ENCODE measurements at places on chromosomes 6 and 20. TPM values are rescaled to one million over a fixed set of nuclear protein-coding genes. Genes with fewer than 3 reads are reported as not detected.

GRCh38 chr6:87909849-87910248 lies 137.8 kb upstream of the SPACA1 start:
- DNase-seq, result no peak

- no peak for DNase-seq
Observed at GRCh38 chr20:31962761-31963160, 5.2 kb upstream of the XKR7 start.

DNA sequence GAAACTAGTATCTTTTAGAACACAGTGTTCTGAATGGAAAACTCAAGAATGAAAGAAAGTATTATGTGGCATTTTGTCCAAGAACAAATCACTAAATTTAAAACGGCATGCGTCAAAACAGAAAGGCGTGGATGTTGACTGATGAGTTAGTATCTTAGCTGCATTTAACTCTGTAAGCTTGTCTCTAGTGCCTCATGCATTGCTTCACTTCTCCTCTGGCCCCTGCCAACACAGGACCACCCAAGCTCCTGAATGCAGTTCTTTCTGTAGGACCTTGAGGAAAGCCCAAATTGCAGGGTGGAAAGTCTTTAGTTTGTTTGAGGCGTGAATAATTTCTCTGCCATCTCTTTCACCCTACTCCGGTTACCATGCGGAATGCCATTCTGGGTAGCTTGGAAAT lies 632.2 kb downstream of the COL12A1 start:
- DNase-seq, result no peak

- no peak for DNase-seq
Observed at GRCh38 chr20:19428324-19428723, 215.9 kb downstream of the SLC24A3 start.

DNA sequence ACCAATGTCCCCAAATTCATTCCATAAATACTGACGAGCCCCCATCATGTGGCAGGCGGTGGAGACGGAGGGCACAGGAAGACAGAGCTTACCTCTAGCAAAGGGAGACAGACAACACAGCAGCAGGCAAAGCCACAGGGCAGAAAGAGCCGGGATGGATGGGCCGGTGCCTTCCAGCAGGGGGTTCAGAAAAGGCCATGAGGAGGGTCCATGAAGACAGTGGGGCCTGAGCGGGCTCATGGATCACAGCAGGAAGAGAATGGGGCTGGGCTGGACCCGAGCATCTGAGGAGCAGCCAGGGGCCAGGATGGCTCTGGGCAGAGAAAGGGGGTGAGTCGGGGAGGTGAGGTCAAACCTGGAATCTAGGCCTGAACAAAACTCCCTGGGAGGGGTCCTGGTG lies 42.0 kb downstream of the PREX1 start:
- no peak for DNase-seq

GRCh38 chr20:61112515-61112914 lies 139.5 kb upstream of the CDH4 start:
- DNase-seq, result no peak

DNA sequence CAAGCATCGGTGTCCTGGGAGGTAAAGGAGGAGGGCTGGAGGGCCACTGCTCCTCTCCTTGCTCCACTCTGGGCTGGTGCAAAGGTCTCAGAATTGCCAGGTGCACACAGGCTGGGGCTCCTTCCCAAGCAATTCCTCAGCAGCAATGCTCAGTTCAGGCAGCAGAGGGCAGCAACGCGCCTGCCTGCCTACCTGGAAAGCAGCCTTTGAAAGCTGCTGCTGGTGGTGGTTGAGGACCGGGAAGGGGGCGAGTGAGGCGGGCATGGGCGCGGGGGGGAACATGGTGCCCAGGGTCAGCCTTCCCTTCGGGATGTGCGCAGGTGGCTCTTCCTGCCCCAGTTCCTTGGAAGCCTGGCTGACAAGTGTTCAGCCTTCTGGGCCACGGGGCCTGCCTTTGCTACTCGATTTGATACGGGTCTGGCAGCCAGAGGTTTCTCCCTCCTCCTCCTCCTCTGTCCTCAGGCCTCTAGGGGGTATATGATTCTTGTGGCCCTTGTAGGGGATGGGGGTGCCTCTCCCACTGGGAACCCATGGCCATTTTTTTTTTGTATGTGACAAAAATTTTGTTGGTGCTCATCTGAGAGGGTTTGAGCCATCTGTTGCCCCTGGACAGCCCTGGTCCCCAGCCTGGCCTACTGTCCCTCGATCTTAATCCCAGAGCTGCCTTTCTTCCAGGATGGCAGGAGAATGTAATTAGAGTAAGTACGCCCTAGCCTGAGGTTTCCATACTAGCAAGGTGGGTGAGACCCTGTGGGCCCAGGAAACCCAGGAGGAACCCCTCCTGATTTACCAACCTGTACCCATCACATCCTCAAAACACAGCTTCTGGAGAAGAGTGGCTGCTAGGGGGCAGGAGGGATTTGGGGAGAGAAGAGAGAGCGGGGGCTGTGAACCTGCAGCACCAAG lies 20.1 kb downstream of the MRPS18A start:
- peak; percentile 93 for DNase-seq

DNA sequence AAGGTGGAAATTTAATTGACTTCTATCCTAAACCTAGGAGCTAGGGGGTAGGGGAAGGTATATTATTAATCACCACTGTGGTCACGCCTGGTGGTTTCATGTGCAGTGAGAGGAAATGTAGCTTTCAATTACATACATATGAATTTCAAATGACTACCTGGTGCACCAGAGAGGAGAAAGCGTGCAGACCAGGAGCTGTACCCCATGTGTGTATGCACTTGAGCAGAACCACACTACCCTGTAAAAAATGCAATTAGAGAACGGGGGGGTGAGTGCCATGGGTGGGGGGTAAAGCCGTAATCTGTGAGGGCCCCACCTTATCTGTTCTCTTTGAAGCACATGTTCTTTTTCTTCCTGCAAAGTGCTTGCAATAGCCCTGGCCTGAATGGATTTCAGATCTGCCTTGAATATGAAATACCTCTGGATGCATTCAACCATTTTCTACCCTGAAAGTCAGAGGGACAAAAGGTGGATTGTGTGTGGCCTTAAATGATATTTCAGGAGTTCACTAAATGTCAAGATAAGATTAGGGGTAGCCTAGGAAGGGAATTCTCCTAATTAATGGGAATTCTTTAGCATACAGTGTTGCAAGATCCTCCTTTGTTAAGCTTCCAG lies 30.9 kb upstream of the EDN3 start:
- DNase-seq, result no peak

GRCh38 chr20:3696745-3697587 lies 15.2 kb upstream of the ADAM33 start:
- DNase-seq, result no peak

DNA sequence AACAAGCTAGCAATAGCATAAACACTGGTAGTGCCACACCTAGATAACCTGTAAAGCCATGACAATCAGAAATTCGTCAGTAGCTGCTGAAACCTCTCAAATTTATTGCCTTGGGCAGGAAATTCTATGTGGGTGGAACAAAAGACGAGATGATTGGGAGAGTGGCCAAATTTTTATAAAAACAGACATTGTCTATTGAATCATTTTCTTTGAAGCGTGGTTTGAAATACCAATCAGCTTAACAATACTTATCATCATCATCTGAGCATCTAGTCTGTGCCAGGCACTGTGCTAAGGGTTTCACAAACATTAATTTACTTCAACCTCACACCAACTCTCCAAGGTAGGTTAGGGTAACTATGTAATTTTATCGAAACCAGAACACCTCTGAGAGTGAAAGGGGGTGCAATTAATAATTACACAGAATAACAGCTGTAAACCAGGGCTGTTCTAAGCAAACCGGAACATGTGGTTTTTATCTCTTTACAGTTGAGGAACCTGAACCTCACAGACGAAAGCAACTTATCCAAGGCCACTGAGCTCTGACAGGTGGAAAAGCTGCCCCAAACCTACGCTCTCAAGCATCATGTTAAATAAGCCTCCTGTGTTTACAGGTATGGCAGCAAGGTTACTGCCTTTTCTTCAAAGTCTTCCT lies 43.4 kb downstream of the NHSL1 start:
- DNase-seq, result no peak

DNA sequence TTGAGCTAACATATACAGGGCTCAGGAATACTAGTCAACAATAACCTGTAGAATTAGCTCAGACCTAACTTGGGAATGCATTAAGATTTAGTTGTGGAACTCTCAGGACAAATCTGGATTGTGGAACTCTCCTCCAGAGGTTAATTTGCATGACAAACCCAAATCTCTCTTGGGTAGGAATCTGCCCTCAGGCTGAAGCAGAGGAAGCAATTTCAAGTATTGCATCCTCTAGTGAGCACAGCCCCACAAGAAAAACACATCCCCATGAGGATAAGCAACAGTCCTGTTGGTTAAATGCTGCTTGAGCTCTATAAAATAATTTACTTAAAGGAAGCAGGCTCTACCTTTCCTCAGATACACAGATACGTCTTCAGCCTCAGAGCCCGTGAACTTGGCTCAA lies 170.9 kb upstream of the STXBP5 start:
- no peak for DNase-seq

DNA sequence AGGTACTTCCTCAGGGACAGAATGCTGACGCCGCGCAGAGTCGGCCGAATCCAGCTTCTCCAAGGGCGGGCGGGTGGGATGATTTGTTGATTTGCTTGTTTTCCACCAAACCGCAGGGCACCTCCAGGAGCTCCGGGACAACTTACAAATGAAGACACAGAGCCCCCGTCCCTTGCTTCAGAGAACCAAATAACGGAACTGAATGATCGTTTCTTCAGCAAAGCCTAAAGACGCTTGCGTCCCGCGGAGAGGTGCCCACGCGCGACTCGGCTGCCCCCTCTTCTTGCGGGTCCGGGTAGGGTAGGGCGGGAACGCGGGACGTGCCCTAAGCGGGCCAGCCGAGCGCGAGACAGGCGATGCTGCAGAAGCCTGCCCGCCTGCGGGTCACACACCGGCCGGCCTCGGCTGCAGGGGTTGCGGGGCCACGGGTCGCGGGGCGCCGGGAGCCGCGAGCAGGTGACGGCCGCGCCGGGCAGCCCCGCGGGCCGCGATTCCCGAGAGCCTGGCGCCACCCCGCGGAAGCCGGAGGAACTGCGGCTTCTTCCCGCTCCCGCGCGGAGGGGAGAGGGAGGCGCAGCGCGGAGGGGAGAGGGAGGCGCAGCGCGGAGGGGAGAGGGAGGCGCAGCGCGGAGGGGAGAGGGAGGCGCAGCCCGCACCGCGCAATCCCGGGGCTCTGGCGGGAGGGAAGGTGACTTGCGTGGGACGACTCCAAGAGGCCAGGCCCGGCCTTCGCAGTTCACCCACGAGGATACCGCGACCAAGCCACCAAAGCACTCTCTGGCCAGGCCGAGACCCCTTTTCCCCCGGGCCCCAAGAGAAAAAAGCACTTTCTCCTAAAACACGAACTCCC lies 7.7 kb upstream of the FOXF2 start:
- peak; percentile 69 for DNase-seq

DNA sequence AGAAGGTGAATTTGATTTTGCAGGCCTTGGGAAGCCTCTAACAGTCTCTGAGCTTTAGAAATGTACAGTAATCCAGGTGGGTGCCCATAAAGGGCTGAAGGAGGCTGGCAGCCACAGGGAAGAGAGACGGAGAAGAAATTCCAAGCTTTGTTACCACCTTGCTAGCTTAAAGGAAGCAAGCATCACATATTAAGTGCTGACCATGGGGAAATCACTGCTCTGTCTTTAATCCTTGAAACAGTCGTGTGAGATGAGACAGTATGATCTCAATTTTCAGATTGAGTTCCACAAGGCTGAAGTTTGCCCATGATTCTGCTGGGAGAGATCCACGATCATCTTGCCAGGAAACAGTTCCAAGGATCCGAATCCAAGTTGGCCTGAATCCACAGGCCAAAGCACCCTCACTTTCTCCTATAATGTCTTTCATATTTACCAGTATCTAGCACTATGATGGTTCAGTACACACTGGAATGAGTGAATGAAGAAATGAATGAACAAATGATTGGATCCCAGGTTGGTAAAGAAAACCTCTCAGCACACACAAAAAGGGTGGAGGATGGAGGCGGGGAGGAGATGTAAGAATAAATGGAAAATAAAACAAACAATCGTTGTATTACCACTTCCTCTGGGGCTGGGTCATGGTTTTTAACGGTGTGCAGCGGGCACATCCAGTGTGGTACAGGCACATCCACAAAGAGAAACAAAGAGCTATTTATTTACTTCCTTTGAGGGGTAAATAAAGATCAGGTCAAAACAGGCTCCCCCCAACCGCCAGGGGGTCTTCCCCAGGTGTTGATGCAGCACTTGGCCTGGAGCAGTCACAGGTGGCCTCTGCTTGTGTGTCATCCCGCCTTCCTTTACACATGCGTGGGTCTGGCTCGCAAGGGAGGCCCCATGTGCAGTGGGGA lies 28.2 kb upstream of the TAF8 start:
- no peak for DNase-seq

GRCh38 chr20:35771367-35771688 lies 487 bp upstream of the PHF20 start:
- no peak for DNase-seq

DNA sequence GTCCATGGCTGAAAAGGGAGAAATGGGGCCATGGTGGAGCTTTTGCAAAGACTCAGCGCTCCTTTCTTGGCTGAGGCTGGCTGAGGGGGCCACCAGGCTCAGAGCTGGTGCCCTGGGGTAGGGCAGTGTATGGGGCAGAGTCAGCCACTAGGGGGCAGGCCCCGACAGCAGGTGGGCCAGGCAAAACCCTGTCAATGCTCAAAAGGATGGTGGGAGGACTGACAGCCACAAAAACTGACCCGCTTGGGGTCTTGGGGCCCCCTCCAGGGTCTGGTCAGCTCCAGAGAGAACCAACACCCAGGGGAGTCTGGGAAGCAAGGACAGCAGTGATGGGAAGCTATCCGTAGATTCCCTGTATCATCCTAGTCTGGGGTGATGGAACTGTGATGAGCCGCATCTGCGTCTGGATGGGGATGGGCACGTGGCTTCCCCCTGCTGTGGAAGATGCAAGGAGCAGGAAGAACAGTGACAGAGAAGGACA lies 306.9 kb downstream of the DHX35 start:
- peak; percentile 80 for DNase-seq

DNA sequence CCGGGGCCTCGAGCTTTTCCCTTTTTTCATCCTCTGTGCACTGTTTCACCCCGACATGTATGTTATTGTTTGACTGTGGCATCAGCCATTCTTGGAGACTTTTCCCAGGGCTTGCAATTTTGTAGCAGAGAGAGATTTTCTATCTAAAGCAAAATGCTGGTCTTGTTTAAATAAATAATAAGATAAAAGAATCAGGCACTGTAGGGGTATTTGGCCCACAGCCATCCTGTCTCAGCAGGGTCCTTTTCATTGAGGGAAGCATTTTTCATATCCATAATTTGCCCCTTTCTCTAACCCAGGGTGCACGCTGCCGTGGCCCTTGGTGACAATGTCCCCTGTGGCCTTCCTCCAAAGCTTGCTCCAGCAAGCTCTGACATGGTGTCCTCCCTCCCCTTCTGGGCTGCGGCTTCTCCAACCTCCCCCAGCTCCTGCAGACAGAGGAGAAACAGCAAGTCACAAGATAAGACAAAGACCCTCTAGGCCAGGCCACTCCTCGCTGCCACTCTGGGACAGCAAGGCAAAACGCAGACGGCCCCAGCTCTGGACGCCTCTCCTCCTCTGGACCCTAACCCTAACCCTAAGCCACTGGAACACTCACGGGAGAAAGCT lies 117.6 kb downstream of the MYLK4 start:
- DNase-seq, result no peak

The SAMD5 gene
- polyA plus RNA-seq, result 3.8 TPM

The FNDC11 gene
- polyA plus RNA-seq, result 0.27 TPM

The SDCBP2 gene
- polyA plus RNA-seq, result 13.8 TPM

The MYLK4 gene
- 1.0 TPM for polyA plus RNA-seq
